ENCODE measurements at places on chromosomes 16 and 17.

DNA sequence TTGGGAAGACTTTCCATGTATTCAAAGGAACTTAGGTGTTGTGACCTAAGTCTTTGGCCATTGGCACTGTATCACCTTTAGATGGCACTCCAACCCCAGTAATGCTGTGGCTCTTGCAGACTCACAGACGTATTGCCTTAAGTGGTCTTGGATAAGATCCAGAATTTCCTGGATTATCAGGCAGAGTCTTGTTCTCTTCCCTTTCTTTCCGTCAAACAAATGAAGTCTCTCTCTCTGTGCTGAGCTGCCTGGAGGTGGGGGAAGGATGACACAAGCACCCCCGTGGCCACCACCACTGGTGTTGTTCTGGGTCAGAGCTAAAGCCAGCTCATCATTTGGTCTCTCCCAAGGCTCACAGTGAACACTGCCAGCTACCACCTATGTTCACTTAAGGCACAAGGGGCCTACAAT is 789.9 kb upstream of the KIF2B start:
- peak; percentile 9 for DNase-seq

- DNase-seq = no peak
These were observed 5.7 kb downstream of the SGCA start for GRCh38 chr17:50171371-50172071.

DNA sequence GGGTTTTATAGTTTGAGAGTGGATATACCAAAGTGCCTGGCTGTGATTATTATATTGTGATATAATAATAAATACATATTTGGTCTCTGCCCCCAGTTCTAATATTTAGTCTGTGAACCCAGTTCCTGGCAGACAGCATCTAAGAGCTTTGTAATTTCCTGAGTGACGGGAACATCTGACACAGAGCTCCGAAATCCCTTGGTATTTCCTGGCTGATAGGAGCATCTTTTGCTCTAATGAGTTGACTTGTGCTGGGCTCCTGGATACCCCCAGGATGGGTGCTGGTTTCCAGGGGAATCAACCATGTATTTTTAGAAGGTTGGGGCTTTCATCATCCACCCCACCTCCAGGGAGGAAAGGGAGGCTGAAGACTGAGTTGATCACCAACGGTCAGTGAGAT is 187.3 kb downstream of the CDH13 start:
- DNase-seq = no peak

GRCh38 chr17:67433248-67433924 is 56.3 kb downstream of the PITPNC1 start:
- DNase-seq = no peak

- DNase-seq = no peak
These were observed 58.1 kb downstream of the MAP2K4 start for GRCh38 chr17:12078791-12079190.

- no peak for DNase-seq
These were observed 7.2 kb downstream of the CA7 start for GRCh38 chr16:66851166-66851964.

DNA sequence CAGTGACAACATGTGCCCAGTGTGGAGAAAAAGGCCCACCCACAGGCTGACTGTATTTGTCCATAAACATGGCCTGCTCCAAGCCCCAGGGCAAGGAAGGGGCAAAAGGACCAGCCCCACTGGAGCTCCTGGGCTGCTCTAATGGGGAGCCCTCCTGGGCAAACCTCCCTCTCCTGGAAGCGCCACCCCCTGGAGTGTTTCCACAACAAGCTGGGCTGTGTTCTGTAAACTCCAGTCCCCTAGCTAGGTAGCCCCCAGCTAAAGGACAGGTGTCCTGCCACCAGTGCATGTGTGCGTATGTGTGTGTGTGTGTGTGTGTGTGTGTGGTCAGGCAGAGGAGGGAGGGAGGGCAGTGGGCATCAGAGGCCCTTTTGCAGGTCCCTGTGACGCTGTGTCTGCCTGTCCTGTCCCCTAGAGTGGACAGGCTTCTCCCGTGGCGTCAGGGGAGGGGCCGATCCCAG is 11.3 kb upstream of the STAC2 start:
- no peak for DNase-seq

- DNase-seq = no peak
These were observed 45.5 kb upstream of the ZFHX3 start for GRCh38 chr16:73093146-73094144.

- no peak for DNase-seq
These were observed 18.5 kb downstream of the GTF3C1 start for GRCh38 chr16:27531186-27531585.

GRCh38 chr17:51653878-51654277 is 393.5 kb downstream of the UTP18 start:
- peak; percentile 29 for DNase-seq

DNA sequence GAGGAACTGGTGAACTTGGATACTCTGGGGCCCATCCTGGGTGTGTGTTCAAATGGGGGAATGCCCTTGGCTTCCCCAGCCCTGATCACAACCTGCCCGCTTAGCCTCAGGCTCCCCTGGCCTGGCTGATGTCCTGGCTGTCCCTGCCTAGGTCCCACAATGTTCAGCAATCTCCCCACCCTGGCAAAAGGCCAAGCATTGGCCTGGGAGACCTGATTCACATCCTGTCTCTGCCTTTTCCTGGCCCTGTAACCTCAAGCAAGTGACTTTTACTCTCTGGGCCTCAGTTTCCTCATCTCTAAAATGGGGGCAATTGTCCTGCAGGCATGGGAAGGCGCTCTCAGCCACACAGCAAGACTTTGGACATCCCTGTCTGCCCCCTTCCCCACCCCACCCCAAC is 14.4 kb downstream of the CPNE2 start:
- no peak for DNase-seq

DNA sequence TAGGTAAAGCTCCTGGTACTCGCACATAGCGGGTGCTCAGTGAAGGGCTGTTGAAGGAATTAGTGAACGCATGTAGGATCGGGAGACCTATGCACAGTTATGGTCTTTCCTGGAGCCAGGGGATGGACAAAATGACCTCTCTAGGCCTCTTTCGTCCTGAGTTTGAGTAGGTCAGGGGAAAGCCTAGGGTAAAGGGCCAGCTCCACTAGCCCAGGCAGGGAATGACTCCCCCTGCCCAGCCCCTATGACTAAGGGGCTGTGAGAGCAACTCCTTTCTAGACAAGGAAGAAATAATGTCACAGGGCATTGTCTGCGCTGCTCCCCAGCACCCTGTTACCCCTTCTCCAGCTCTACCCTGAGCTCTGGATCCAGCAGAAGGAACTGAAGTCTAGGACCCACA is 24.6 kb upstream of the FMNL1 start:
- no peak for DNase-seq

DNA sequence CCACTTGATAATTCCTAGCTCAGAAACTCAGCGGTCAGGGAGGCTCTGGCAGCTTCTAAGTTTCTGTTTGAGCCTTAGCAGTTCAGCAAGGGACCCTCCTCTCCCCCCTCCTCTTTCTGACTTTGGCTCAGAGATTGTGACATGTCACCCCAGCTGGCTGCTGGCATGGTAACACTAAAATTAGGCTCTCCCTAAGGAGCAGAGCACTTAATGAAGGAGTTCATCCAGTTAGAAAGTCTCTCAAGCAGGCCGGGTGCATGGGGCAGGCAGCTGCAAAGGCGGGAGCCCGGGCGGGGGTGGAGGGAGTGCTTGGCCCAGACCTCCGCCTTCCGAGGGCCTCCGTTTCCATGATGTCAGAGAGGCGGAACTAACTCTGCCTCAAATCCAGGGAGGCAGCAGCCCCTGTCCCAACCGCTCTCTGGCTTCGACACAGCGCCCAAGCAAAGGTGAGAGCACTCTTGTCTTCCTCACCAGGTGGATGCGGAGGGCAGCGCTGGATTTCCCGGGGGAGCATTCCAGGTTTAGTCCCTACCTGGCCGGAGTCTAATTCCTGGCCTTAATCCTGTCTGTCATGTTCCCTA is 128.0 kb upstream of the PLCG2 start:
- DNase-seq = no peak

DNA sequence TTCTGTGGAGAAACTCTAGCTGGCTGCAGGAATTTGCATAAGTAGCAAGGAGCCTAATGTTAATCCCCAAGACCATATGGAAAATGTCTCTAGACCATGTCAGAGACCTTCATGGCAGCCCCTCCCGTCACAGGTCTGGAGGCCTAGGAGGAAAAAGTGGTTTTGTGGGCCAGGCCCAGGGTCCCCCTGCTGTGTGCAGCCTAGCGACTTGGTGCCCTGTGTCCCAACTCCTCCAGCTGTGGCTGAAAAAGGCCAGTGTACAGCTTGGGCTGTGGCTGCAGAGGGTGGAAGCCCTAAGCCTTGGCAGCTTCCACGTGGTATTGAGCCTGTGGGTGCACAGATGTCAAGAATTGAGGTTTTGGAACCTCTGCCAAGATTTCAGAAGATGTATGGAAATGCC is 306.9 kb upstream of the CA10 start:
- DNase-seq = no peak

DNA sequence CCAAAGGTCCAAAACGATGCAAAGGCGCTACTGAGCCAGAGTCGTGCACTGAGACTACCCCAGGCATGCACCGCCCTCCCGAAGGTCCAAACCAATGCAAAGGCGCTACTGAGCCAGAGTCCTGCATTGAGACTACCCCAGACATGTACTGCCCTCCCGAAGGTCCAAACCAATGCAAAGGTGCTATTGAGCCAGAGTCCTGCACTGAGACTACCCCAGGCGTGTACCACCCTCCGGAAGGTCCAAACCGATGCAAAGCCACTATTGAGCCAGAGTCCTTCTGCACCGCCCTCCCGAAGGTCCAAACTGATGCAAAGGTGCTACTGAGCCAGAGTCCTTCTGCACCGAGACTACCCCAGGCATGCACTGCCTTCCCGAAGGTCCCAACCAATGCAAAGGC is 27.1 kb downstream of the SLC43A2 start:
- no peak for DNase-seq

- DNase-seq = no peak
These were observed 1496.7 kb downstream of the CDH11 start for GRCh38 chr16:63625126-63625525.

- DNase-seq = no peak
These were observed 1424.4 kb downstream of the CDH8 start for GRCh38 chr16:60611844-60612243.

DNA sequence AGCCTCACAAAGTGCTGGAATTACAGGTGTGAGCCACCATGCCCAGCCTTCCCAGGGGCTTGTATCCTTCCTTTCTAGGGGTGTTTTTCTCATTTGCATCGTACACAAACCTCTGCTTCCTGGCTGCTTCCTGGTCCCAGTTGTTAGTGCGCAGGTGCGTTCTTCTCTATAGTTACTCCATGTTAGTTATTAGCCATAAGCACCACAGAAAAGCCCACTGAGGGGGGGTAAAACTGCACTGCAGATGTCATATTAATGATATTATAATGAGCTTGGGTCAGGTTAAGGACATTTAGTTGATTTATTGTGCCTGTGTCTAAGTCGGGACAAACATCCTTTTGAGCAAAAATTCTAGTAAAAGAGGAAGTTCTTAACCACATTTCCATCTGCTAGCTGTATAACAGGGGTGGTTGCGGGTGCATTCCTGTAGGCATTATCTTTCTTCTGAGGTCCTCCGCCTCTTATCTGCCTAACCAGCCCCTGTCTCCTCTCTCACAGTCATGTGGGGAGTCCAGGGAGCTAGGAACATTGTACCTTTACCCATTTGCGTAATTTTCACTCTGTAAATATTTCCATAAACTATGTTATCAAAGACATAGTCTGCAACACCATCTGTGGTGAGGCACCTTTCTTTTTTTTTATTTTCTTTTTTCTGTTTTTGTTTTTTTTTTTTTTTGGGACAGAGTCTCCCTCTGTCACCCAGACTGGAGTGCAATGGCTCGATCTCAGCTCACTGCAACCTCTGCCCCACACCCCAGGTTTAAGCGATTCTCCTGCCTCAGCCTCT is 23.6 kb upstream of the ATF7IP2 start:
- DNase-seq = no peak

GRCh38 chr16:16100631-16101030 is 122.7 kb downstream of the ABCC6 start:
- DNase-seq = no peak

- peak; percentile 77 for DNase-seq
These were observed 532 bp downstream of the CNTNAP1 start for GRCh38 chr17:42682722-42683403.

DNA sequence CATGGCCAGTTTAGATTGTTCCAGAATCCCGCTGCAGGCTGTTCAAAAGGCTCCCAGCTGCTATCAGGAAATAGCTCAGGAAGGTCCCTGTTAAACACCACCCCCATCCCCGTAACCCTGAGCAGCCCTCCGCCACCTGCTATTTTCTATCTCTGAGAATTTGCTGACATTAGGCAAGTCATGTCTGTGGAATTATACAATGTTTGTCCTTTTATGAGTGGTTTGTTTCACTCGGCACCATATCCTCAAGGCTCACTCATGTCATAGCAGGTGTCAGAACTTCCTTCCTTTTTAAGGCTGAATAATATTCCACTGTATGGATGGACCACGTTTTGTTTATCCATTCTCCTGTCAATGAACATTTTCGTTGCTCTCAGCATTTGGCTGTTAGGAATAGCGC is 164.3 kb upstream of the FOXF1 start:
- DNase-seq = no peak

DNA sequence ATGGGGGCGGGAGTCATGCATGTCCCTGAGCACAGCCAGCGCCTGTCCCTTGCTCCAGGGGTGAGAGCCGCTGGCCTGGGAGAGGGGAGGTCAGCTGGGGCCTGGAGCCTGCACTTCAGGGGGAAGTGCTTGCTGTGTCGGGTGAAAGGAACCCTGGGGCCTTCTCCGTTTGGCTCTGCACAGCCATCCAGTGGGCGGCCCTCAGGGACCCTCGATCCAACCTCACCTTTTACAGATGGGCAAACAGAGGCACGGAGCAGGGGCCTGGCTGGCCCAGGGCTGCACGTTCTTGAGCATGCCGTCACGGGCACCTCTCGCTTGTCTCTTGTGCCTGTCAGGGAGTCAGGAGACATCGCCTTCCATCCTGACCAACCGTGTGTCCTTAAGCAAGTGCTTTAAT is 1.8 kb downstream of the SNX20 start:
- DNase-seq = no peak

GRCh38 chr17:64596439-64596838 is 65.7 kb downstream of the SMURF2 start:
- DNase-seq = no peak

- DNase-seq = peak; percentile 34
These were observed 18.7 kb downstream of the DCUN1D3 start for GRCh38 chr16:20881503-20881878.

DNA sequence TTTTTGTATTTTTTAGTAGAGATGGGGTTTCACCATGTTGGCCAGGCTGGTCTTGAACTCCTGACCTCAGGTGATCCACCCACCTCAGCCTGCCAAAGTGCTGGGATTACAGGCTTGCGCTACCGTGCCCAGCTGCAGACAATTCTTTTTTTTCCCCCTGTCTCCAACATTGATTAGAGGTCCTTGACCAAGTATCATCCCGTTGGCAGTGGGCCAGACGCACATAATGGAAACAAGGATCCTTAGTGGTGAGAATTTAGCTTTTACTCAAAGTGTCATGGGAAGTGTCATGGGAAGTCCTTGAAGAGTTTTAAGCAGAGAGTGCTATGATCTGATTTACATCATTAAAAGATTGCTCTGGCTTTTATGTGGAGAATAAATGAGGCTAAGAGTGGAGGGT is 2.1 kb upstream of the FBXO47 start:
- DNase-seq = no peak

GRCh38 chr16:66358231-66358630 is 8.3 kb upstream of the CDH5 start:
- no peak for DNase-seq

Data from T47D (cell line).